ENCODE measurements at places on chromosomes 11 and 22.

DNA sequence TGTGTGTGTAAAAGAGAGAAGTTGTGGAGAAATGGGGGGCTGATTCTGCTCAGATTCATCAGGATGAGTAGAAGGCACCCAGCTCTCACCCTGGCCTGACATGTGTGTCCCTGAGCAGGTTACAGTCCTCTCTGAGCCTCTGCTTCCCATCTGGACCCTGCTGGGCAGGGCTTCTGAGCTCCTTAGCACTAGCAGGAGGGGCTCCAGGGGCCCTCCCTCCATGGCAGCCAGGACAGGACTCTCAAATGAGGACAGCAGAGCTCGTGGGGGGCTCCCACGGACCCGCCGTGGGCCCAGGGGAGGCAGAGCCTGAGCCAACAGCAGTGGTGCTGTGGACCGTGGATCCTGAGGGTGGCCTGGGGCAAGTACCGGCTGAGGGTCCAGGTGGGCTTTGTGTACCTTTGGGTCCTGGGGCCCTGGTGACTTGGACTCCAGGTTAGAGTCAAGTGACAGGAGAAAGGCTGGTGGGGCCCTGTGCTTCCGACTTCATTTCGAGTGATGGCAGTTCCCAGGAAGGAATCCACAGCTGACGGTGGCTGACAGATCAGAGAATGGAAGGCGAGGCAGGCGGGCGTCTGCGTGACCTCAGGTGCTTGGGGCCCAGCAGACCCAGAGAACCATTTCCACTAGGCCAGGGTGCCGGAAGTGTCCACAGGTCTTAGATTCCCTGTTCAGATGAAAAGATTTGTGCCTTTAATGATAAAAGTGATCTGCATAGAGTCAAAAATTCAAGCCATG is 21.9 kb downstream of the NEAT1 start:
- DNase-seq: no peak

DNA sequence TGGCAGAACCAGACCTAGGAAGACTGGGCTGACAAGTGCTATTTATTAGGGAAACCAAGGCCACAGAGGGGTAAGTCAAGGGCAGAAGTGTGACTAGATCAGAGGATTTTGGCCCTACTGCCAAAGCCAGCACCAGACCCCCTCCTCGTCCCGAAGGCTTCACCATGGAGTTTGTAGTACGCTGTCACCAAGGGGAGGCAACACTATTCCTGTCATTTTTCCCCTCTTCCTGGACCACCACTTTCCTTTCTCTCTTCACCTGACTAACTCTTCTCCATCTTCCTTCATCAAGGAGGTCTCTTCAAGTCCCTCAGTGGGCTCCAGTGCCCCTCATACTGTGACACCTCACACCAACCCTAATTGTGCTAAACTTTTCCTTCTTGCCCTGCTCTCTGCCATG is 34.9 kb downstream of the MN1 start:
- no peak for DNase-seq

GRCh38 chr11:123778511-123778910 is 24.2 kb upstream of the OR6X1 start:
- no peak for DNase-seq

DNA sequence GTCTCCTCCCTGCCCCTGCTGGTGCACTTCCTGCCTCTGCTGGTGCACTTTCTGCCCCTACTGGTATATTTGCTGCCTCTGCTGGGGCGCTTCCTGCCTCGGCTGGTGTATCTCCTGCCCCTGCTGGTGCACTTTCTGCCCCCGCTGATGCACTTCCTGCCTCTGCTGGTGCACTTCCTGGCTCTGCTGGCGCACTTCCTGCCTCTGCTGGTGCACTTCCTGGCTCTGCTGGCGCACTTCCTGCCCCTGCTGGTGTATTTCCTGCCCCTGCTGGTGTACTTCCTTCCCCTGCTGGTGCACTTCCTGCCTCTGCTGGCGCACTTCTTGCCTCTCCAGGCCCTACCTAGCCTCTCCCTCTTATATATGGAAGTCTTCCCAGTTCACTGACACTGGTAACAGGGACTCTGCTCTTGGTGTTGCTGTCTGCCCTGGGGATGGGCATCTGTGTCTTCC is 10.1 kb downstream of the MTFP1 start:
- no peak for DNase-seq

- DNase-seq: no peak
Measured at GRCh38 chr22:22125579-22126468, 118.8 kb upstream of the VPREB1 start.

- no peak for DNase-seq
Measured at GRCh38 chr11:41099654-41100053, 359.8 kb downstream of the LRRC4C start.

DNA sequence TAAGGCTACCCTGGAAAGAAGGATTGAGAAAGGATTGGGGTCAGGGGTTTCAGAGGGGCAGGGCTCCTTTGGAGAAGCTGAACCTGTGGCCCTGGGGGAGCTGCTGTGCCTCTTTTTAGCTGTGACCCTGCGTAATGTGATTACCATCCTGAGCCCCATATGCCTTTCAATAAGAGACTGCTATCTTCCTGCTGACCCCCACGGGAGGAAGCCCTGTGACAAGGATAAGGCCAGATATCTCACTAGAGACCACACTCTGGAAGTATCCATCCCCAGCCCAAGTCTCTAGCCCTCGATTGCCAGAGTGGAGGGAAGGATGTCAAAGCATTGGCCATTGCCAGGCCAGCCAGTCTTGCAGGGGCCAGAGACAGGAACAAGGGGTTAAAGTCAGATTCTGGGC is 4.8 kb upstream of the SLC39A13 start:
- no peak for DNase-seq

DNA sequence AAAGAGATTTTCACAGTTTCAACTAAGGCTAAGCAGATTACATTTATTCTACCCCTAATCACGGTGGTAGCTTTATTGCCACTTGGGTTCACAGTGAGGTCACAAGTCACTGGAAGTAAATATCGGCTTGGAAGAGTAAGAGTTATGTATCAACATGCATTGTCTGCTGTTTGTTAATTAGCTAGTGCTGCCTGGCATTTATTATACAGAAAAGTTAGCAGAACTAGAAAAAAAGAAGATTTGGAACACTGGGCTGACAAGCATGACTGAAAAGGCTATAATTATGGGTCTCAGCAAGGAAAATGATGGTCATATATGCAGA is 13.7 kb upstream of the RAB38 start:
- DNase-seq: no peak

GRCh38 chr22:35648066-35649025 is at the start of gene APOL6:
Gene APOL6, plus strand, starts transcription at chr22:35648446. Its CDS starts 7,980 bp downstream, at chr22:35656426.
- no peak for DNase-seq

All from renal pelvis (tissue), 12 donors.